Stimulated activated naive B cell treated with anti-CD40 and anti-IgM and Interleukin-4, amounts not matched to agents 10 μg/mL and 1 μg/mL and 100 μg/mL, for 72 hours (primary cell): ENCODE measurements at places on chromosomes 7 and 10.

DNA sequence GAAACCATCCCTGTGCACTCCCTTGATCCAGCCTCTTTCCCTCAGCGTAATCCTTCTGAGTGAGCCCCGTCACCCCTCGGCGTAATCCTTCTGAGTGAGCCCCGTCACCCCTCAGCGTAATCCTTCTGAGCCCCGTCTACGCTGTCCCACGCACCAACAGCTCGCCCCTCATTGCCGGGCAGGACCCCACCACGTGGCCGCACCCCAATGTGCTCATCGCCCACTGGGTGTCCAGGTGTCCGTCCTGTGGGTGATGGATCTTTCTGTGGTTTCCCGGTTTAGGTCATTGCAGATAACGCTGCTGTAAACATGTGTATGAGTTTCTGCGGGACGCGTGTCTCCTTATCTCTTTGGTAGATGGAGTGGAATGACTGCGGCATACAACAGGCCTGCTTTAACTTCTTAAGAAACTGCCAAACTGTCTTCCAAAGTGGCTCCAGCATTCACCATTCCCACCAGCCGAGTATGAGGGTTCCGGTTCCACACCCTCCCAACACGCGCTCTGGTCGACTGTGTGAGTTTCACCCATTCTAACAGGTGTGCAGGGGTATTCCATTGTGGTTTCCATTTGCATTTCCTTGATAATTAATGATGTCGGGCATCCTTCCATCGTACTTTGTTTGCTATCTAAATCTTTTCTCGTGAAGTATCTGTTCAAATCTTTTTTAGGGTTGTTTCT, 42.1 kb upstream of the NKX6-2 start:
- H3K36me3 ChIP-seq, result no peaks in the 10 kb centered on the region
- DNase-seq, result no peak
- H3K4me3 ChIP-seq, result no peak overlapping the region
- peak overlapping the region; percentile 44 for H3K27ac ChIP-seq
- no peaks in the 10 kb centered on the region for H3K4me1 ChIP-seq

- no peak overlapping the region for H3K4me3 ChIP-seq
- peaks cover 54% of the 10 kb centered on the region for H3K27me3 ChIP-seq
- no peak for DNase-seq
- H3K27ac ChIP-seq, result no peak overlapping the region
- peaks cover 4% of the 10 kb centered on the region for H3K36me3 ChIP-seq
Observed at GRCh38 chr7:26035552-26035951, 116.4 kb upstream of the NFE2L3 start.

GRCh38 chr7:129684777-129685176, 73.3 kb downstream of the NRF1 start:
- H3K27me3 ChIP-seq, result no peaks in the 10 kb centered on the region
- no peak for DNase-seq
- H3K4me1 ChIP-seq, result no peaks in the 10 kb centered on the region
- H3K27ac ChIP-seq, result no peak overlapping the region
- no peak overlapping the region for H3K4me3 ChIP-seq

DNA sequence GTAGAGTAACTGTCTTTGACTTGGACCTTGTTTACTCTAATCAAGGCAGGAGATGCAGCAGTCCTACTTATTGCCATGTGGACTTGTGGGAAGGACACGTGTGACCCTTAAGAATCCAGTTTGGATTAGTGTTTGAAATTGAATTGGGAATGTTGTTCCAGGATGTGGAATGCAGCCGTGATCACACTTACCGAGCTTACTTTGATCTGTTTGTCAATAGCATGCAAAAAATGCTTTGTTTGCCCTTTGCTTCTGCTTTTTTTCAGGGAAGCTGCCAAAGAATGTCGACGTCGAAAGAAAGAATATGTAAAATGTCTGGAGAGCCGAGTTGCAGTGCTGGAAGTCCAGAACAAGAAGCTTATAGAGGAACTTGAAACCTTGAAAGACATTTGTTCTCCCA, 84.7 kb downstream of the CREM start:
- peaks cover 15% of the 10 kb centered on the region for H3K4me1 ChIP-seq
- DNase-seq, result no peak

- H3K27ac ChIP-seq, result peak overlapping the region; percentile 81
- DNase-seq, result no peak
- H3K4me1 ChIP-seq, result peaks cover 75% of the 10 kb centered on the region
- H3K27me3 ChIP-seq, result no peaks in the 10 kb centered on the region
- H3K36me3 ChIP-seq, result peaks cover 56% of the 10 kb centered on the region
Observed at GRCh38 chr7:35805876-35806275, 5.0 kb downstream of the SEPTIN7 start.

GRCh38 chr7:92292981-92293380, 47.2 kb downstream of the ANKIB1 start:
- H3K36me3 ChIP-seq, result peaks cover 17% of the 10 kb centered on the region
- no peaks in the 10 kb centered on the region for H3K27me3 ChIP-seq
- no peak for DNase-seq

- H3K4me1 ChIP-seq, result peaks cover 10% of the 10 kb centered on the region
- H3K36me3 ChIP-seq, result no peaks in the 10 kb centered on the region
- no peak for DNase-seq
- H3K27ac ChIP-seq, result no peak overlapping the region
Observed at GRCh38 chr10:132293201-132293812, 14.4 kb downstream of the STK32C start.

GRCh38 chr10:100297242-100297641, 10.8 kb upstream of the BLOC1S2 start:
- peaks cover 11% of the 10 kb centered on the region for H3K4me1 ChIP-seq
- H3K27ac ChIP-seq, result no peak overlapping the region
- peaks cover 21% of the 10 kb centered on the region for H3K27me3 ChIP-seq
- H3K36me3 ChIP-seq, result no peaks in the 10 kb centered on the region
- no peak overlapping the region for H3K4me3 ChIP-seq
- DNase-seq, result no peak

- H3K4me1 ChIP-seq, result peaks cover 10% of the 10 kb centered on the region
- H3K27me3 ChIP-seq, result no peaks in the 10 kb centered on the region
- H3K4me3 ChIP-seq, result no peak overlapping the region
- H3K27ac ChIP-seq, result no peak overlapping the region
Observed at GRCh38 chr10:106919871-106920282, 244.6 kb downstream of the SORCS1 start.

GRCh38 chr10:28284126-28284525, 18.7 kb downstream of the MPP7 start:
- H3K27ac ChIP-seq, result no peak overlapping the region
- no peak for DNase-seq
- peaks cover 11% of the 10 kb centered on the region for H3K4me1 ChIP-seq
- H3K27me3 ChIP-seq, result no peaks in the 10 kb centered on the region
- H3K4me3 ChIP-seq, result no peak overlapping the region
- no peaks in the 10 kb centered on the region for H3K36me3 ChIP-seq

- no peak for DNase-seq
- H3K4me1 ChIP-seq, result peaks cover 44% of the 10 kb centered on the region
- H3K27me3 ChIP-seq, result no peaks in the 10 kb centered on the region
- H3K36me3 ChIP-seq, result peaks cover 18% of the 10 kb centered on the region
- no peak overlapping the region for H3K27ac ChIP-seq
- no peak overlapping the region for H3K4me3 ChIP-seq
Observed at GRCh38 chr7:5393748-5394147, 29.9 kb downstream of the TNRC18 start.

DNA sequence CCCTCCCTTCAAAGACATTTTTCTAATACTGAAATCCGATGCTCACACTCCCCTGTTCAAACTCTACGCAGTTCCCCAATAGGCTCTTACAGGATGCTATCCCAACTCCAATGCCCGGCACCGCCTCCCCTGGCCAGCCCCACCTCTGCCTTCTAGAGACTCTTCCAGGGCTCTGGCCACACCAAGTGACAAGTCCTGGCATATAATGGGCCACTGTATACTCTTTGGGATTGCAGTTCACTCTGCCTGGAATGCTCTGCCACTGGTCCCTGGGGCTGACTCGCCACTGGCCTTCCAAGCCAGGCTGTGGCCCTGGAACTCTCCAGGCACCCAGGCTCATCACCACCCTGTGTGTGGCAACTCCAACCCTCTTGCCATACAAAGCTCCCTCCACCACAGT, 3.1 kb upstream of the BRI3 start:
- H3K36me3 ChIP-seq, result peaks cover 14% of the 10 kb centered on the region
- H3K27ac ChIP-seq, result no peak overlapping the region
- H3K27me3 ChIP-seq, result no peaks in the 10 kb centered on the region
- H3K4me3 ChIP-seq, result no peak overlapping the region
- peaks cover 13% of the 10 kb centered on the region for H3K4me1 ChIP-seq

DNA sequence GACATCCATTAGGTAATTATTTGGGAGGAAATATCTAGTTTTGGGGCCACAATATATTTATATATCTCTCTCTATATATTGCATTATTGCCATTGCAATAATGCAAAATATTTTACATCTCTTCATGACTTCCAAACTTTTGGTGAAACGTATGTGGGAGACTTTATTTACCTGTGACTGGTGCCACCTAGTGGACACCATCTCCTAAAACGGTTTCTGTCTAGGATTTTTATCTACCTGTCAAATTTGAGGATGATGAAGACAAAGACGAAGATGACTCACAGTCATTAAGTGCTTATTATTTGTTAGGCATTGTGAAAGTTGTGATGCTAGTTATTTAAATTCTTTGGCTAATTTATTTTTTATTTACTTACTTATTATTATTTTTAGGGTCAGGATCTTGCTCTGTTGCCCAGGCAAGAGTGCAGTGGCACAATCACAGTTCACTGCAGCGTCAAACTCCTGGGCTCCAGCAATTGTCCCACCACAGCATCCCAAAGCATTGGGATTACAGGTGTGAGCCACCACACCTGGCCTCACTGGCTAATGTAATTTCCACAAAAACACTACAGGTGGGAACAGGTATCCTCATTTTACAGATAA, 18.7 kb upstream of the CBLL1 start:
- DNase-seq, result no peak
- no peaks in the 10 kb centered on the region for H3K36me3 ChIP-seq
- no peaks in the 10 kb centered on the region for H3K4me1 ChIP-seq

GRCh38 chr7:96669812-96670211, 39.8 kb downstream of the SEM1 start:
- H3K4me1 ChIP-seq, result no peaks in the 10 kb centered on the region
- H3K27ac ChIP-seq, result no peak overlapping the region
- H3K4me3 ChIP-seq, result no peak overlapping the region

DNA sequence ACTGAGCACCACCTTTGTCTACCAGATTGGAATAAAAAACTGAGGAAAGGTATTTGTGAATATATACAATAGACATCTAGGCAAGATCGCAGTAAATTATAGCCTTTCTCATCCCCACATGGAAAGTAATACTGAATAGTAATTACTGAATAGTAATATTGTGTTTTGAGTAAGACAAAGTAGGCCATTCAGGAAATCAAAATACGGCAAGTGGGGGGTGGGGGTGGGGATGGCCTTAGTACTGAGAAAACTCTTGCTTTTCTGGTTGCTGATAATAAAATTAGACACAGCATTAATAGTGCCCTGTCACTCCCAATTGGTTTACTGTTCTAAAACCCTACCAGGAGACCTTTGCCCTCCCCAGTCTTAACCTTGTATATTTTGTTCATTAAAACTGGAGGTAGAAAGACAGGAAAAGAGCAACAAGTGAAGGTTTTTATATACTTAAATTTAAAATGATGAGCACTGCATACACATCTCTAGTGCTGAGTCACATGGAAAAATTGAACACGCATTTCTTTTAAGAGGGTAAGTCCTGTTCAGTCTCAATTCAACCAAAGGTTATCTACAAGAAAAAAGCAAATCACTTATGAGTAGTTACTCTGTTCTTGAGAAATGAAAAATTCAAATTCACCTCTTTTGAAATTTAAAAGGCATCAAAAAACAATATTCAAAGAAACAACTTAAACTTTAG, 65.6 kb downstream of the IGF2BP3 start:
- H3K4me3 ChIP-seq, result no peak overlapping the region
- H3K27me3 ChIP-seq, result no peaks in the 10 kb centered on the region
- no peaks in the 10 kb centered on the region for H3K36me3 ChIP-seq
- no peak overlapping the region for H3K27ac ChIP-seq

- no peak overlapping the region for H3K27ac ChIP-seq
- no peaks in the 10 kb centered on the region for H3K36me3 ChIP-seq
- peaks cover 18% of the 10 kb centered on the region for H3K27me3 ChIP-seq
- H3K4me1 ChIP-seq, result no peaks in the 10 kb centered on the region
- no peak for DNase-seq
Observed at GRCh38 chr10:89556600-89556999, 21.2 kb upstream of the SLC16A12 start.

DNA sequence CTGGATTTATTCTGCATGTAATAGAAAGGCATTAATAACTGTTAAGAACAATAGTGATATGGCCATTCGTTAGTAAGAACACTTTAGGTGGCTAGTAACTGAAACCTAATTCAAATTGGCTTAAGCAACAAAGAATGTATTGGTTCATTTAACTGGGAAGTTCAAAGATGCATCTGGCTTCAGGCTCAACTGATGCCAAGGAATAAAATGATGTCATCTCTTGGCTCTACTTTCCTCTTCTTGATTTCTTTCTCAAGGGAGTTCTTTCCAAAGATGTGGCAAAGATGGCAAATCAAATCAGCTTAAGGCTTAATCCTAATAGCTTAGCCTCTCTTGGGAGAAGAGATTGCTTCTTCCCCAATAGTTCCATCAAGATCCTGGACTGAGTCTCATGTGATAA, 51.6 kb downstream of the PIK3CG start:
- peaks cover 11% of the 10 kb centered on the region for H3K4me1 ChIP-seq
- H3K4me3 ChIP-seq, result no peak overlapping the region
- H3K27ac ChIP-seq, result no peak overlapping the region
- H3K36me3 ChIP-seq, result peaks cover 34% of the 10 kb centered on the region
- H3K27me3 ChIP-seq, result no peaks in the 10 kb centered on the region

DNA sequence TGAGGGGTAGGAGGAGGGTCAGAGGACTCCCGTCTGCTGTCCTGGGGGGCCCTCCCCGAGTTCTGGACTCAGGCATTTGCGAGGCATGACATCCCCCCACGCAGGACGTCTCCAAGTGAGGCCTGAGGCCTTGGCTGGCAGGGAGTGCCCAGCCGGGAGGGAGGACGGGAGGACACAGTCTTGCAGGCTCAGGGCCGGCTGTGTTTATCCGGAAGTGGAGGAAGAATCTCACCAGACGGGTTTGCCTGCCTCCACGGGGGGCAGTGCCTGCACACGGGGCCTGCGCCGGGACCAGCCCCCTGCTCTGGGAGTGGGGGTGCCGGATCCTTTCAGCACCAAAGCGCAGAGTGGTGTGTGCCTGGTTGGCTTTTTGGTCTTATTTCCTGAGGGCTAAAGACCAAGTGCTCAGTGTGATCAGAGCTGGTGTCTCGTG, 10.9 kb downstream of the PWWP2B start:
- peaks cover 26% of the 10 kb centered on the region for H3K4me1 ChIP-seq
- H3K27me3 ChIP-seq, result no peaks in the 10 kb centered on the region
- peaks cover 20% of the 10 kb centered on the region for H3K36me3 ChIP-seq
- DNase-seq, result no peak

- no peak for DNase-seq
- H3K27me3 ChIP-seq, result peaks cover 23% of the 10 kb centered on the region
- peaks cover 3% of the 10 kb centered on the region for H3K4me1 ChIP-seq
- no peak overlapping the region for H3K27ac ChIP-seq
- no peaks in the 10 kb centered on the region for H3K36me3 ChIP-seq
Observed at GRCh38 chr10:103814626-103815370, 40.6 kb downstream of the SH3PXD2A start.
